ENCODE measurements at places on chromosomes 16 and 17.

- no peak for DNase-seq
Observed at GRCh38 chr17:20045476-20045875, 36.3 kb downstream of the SPECC1 start.

DNA sequence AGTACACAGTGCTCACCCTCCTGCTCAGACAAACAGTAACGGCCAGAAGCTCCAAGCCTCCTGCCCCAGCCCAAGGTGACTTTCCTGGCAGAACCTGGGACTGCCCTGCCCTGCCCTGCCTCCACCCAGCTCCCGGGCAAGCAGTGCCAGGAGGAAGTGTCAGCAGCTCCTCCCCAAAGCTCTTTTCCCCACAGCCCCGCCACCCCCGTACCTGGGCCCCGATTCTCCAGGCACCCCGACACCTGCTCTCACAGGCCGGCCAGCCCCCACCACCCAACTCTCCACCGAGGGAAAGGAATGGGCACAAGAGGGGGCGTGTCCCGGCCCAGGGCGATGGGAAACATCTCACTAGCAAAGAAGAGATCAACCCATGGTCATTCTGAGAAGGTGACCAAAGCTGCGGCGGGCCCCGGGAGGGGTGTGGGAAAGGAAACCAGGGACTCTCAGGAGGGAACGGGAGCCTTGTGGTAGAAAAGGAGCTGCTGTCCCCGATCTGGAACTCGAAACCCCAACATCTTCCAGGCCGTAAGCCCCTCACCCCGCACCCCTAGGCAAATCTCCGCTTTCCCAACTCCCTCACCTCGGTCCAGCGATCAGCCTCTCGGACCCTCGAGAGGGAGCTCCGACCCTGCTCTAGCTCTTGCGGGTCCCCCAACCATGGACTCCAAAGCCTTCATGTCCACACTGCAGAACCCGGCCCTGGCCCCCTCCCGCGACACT, 1.2 kb downstream of the BCAR1 start:
- no peak for DNase-seq

GRCh38 chr17:57478478-57479250, 222.3 kb downstream of the MSI2 start:
- DNase-seq = no peak

DNA sequence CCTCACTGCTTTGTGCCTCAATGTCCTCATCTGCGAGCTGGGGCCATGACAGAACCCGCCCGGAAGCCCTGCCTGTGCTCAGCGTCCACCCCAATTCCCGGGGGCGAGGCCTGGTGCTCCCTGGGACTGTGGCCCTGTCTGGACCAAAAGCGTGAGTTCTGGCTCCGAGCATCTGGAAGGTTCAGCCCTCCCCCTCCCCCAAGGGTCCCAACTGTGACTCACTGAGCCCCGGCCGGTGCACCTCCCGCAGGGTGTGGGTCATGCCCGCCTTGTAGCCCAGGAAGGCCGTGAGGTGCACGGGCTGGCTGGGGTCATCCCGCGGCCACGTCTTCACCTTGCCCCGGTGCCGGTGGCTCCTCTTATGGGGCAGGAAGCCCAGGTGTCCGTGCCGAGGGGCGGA, 755 bp downstream of the RPL3L start:
- DNase-seq = no peak

- DNase-seq = no peak
Observed at GRCh38 chr17:37116671-37117185, 168.0 kb downstream of the AATF start.

GRCh38 chr16:12818326-12818725, 14.6 kb upstream of the CPPED1 start:
- no peak for DNase-seq

DNA sequence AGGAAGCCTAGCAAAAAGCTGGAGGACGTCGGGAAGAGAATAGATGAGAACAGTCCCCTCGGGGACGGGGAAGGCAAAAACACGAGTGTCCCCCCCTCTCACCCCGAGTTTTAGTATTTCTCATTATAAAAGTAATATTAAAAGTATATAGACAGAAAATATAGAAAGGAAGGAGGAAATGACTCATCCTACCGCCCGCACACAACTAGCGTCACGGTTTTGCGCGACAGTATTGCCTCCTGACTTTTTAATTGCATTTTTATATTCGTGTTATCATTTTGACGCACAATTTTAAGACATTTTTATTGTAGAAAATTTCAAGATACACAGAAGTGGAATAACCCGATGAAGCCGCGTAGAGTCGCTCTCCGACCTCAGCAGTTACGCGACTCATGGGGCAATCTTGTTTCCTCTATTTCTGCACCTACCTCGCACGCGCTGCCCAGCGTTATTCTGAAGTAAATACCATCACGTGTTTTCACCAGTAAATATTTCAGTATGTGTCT, 652 bp upstream of the SLC25A19 start:
- peak; percentile 25 for DNase-seq

DNA sequence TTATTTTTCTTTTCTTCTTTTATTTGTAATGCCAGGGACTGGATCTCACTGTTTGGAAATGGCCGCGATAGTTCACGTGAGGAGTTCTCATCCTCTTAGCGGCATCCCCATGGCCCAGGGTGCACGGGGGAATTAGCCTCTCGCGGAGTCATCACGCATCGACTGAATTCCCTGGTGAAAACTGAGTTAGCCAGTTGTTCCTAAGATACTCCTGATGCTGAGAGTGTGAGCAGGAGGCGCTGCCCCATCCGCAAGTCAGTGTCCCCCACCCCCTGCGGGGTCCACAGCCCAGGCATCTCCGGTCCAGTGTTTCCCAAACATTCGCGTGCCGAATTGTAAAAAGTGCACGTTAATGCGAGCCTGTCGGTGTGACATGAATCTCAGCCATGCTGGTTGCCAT, 277.2 kb downstream of the CPPED1 start:
- DNase-seq = no peak

DNA sequence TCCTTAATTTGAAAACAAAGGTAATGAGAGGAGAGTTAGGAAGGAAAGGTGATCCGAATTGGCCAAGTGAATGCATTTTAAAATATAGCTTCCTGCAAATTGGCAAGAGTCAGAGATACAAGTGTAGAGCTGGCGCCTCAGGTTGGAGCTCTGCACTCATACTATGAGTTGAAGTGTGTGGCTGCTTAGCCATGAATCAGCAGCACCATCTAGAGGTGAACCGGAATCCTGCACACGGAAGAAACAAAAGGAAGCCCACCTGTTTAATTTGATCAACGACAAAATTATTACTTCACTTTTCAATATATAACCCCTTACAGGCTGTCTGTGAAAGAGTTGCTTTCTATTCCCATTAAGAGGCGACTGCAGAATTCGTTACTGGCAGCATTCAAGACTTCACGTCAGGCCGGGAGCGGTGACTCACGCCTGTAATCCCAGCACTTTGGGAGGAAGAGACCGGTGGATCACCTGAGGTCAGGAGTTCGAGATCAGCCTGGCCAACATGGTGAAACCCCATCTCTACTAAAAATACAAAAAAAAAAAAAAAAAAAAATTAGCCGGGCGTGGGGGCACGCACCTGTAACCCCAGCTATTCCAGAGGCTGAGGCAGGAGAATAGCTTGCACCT, 1253.7 kb upstream of the CDH8 start:
- no peak for DNase-seq

DNA sequence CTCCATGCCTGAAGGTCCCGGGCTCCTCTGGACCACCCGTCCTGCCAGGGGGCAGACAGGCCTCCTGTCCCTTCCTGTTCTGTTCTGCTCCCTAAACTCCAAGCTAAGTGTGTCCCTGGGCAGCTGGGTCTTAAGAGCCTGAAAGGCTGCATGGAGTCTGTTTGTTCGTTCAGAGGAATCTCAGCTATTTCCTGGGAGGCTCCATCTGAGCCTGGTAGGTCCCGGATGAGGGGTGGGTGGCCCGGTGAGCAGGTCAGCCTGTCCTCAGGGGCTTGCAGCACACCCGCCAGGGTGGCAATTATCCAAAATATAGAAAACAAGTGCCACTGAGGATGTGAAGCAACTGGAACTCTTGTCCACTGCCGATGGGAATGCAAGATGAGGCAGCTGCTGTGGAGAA, 12.6 kb downstream of the ACTG1 start:
- no peak for DNase-seq

GRCh38 chr17:1997927-1998742, 27.0 kb downstream of the RTN4RL1 start:
- DNase-seq = no peak

- no peak for DNase-seq
Observed at GRCh38 chr17:76331083-76331482, 22.6 kb downstream of the PRPSAP1 start.

GRCh38 chr17:32461498-32461852, 17.2 kb downstream of the PSMD11 start:
- DNase-seq = no peak

- DNase-seq = no peak
Observed at GRCh38 chr17:61219460-61219859, 180.2 kb upstream of the TBX2 start.

DNA sequence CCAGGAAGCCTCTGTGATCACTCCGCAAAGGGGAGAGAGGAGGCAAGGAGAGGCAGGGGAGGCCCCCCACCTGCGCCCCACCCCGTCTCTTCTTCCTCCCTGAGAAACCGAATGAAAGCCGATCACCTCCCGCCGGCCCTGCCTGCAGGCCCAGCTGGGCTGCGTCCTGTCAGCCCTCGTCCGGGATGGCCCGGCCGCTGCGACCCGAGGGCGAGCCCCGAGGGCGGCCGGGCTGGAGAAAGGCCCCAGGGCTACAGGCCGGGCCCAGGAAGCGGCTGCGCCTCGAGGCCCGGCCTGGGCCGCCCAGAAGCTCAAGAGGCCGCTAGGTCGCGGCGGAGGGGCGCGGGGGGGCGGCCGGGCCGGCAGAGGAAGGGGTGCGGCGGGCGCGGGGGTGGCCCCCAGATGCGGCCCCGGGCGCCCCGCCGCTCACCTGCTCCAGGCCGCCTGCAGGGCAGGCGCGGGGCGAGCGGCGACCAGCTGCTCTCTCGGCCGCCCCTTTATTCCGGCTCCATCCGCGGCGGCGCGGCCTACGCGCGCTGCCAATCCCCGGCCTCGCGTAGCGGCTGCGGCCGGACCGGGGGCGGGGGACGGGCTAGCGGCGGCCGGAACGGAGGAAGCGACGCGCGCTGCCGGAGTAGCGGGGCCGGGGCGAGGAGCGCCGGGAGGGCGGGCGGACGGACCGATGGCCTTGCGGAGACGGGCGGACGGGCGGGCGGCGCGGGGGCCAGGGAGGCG, at the start of gene ZNF319:
Gene ZNF319, minus strand, starts transcription at position 702 of the 735 bp plus-strand sequence. CDS start 2,407 bp downstream, outside the sequence.
- DNase-seq = no peak

GRCh38 chr17:48131216-48131824, 23.8 kb downstream of the SNX11 start:
- DNase-seq = peak; percentile 23

DNA sequence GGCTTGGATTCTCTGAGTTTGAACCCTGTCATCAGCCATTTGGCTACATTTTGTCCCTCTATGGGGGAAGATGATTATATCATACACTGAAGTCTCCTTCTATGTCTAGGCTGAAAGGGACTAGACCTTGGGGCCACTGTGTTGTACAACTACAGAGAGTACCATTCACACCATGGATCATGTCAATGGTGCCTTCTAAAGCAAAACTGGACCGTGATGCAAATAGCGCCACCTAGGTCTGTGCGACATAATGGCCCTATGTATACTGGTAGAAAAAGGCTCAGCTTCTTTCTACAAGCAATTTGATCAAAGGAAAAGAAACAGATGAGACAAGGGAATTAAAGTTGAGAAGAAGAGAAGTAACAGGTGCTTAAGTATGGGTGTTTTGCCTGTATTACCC, 100.7 kb downstream of the LYRM1 start:
- DNase-seq = no peak

DNA sequence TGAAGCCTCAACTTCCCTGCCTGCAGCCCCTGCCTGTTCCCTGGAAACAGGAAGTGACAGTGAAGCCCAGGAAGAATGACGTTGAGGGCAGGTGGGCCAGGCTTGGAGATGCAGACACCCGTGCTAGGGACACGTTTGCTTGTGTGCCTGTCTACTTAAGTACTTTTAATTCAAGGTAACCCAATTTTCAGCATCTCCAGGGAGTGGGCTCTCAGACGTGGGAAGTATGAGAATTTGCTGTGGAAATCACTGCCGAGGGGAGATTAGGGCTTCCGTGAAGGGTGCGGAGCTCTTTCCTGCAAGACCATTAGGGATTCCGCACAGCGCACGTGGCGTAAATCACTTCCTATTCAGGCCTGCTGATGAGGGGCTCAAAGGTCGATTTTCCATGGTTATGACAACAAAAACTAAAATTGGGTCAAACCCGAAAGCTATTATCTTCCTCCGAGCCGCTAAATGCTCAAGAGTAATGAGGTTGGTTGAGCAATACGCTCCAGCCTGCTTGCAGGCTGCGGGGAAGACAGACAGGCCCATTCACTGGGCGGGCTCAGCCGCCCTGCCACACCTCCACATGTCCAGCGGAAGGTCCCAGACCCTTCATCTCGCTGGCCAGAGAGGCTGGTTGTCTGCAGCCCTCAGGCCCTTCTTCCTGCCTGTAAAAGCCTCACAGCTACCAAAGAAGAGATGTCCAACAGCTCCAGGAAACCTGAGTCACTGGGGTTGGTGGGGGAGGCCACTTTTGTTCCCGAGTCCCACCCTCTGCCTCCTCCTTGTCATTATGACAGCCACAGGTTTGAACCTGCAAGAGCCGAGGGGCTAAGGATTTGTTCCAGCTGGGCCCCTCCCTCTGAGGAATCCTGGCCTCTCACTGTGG, 109.9 kb downstream of the RBFOX3 start:
- DNase-seq = no peak

- no peak for DNase-seq
Observed at GRCh38 chr16:53414381-53414780, 19.9 kb upstream of the RBL2 start.

GRCh38 chr16:84234321-84235241, 5.2 kb downstream of the KCNG4 start:
- DNase-seq = no peak

DNA sequence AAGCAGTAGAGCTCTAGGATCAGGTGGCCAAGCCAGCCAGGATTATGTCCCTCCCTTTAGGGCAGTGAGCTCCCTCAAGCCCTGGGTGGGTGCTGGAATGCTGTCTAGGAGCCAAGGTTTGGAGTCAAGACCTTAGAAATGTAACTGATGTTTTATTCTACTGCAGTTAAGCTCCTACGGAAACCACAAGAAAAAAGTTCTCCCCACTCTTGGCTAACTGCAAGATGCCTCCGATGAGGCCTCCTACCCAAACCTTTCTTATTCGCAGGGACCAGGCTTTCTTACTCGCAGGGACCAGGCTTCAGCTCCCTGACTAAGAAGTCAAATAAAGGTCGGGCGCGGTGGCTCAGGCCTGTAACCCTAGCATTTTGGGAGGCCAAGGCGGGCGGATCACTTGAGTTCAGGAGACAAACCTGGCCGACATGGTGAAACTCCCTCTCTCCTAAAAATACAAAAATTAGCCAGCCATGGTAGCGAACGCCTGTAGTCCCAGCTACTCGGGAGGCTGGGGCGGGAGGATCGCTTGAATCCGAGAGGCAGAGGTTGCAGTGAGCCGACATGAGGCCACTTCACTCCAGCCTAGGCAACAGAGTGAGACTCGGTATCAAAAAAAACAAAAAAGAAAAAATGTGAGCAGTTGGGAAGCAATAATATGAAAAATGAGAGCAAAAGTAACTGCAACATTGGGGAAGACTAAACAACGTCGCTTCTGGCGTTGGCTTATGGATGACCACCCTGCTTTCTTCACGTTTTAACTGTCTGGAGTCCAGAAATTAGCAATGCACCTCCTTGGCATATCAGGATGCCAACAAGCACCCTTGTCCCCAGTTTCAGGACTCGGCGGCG, 31.7 kb upstream of the ARL4D start:
- no peak for DNase-seq
